Activated T-helper 17 cell treated with anti-CD3 and anti-CD28 coated beads, Interleukin-2, amount 50 U/mL, for 72 hours (primary cell): ENCODE measurements at places on chromosomes 2 and 18.

DNA sequence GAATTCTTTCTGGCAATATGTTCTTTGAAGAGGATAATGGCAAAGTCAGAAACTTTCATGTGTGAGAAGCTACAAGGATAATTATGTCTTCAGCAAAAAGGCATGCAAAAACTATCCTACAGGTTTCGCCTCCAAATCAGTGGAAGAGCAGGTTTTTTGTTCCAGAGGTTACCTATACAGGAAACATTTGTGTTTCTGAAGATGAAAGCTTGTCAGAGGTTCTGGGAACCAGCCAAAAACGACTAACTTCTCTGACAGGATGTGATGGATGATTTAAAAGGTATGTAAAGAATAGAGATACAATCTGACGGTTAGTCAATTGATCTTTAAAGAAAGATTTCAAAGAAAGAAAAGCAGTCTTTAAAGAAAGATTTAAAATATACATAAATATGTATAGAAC lies 37.6 kb downstream of the RND3 start:
- ATAC-seq: no peak

DNA sequence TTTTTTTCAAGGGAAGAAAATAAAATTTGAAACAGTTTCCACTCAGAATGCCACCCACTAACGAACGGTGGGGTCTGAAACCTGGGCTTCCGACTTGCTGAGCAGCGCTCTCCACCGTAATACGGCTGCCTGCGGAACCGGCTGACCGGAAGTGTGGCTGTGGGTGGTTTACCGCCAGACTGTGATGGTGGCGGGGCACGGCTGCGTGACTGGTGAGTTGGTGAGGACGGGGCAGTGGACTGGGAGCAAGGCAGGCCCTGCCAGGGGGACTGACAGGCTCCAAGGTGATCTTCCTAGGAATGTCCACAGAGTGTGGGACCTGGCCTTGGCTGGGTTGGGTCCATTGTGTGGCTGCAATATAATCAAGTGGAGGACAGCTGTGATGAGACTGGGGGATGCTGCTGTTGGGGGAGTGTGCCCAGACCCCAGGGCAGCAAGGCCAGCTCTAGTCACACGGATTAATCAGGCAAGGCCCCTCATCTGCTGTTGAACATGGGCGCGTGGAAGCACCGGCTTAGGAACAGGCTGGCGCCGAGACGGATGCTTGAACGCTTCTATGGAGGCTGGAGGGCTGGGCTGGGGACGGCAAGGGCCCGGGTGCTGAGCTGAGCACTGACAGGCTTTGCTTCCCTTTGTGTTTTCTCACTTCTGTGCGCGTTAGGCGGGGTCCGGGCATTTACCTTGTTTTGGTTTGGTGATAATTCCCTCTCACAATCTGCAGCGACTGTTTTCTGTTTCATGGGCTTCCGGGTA lies 357.7 kb upstream of the SPRED2 start:
- no peak for ATAC-seq

GRCh38 chr2:122706757-122707223 lies 951.3 kb downstream of the TSN start:
- no peak for ATAC-seq

DNA sequence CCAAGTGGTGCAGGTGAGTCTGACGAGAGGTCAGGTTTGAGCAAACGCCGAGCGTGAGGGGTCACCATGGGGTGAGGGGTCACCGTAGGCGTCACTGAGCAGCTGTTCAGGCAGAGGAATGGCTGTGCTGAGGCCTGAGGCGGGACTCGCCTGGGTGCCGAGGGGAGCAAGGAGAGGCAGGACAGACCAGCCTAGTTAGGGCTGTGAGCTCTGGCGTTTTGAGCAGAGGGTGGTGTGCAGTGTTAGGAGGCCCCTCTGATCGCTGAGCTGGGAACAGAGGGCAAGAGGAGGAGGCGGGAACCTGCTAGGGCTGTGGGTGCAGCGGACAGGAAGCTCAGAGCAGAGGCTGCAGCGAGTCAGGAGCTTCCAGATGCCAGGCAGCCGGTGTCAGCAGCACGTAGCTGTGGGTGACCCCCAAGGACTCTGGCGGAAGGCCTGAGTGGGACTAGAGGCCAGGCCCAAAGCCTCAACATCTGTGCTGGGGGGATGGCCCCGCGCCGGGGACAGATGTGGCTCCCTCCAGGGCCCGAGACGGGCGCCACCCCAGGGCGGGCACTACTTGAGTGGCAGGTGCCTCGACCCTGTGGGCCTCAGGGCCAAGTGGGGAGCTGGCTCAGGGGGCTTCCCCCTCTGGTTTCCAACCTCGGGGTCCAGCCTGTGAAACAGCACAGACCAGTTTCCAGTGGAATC lies 55.7 kb downstream of the KCNG2 start:
- ATAC-seq: no peak

DNA sequence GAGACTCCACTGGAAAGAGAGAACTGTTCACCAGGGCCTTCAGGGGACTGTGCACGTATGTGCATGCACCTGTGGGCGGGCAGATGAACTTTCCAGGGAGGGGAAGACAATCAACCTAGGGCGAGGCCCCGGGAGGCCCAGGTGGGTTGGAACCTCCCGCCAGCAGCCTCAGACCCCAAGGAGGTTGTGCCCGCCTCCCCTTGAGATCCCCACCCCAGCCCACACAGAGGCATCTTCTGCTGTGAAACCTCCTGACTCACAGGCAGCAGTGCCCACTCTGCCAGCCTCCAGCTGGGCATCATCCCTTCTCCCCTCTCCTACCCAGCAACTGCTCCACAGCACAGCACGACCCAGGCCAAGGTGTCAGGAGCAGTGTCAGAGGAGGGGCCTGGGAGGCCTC lies 54.4 kb downstream of the FAM178B start:
- ATAC-seq: no peak

DNA sequence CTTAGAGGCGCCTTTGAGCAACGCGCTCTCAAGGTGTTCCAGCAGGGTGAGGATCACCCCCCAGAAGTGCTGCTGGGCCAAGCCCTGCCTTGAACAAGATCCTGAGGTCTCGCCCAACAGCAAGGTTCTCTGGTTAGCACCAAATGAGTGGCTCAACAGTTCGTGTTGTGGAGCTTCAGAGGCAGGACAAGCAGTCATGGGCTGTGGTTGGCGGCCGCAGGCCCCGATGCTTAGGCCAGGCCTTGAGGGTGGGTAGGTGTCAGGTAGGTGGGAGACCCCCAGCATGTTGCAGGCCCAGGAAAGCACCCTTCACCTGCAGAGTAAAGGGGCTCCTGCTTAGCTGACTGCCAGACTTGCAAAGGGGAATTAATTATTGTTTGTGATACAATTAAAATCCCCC lies 70.2 kb upstream of the FOSL2 start:
- no peak for ATAC-seq

DNA sequence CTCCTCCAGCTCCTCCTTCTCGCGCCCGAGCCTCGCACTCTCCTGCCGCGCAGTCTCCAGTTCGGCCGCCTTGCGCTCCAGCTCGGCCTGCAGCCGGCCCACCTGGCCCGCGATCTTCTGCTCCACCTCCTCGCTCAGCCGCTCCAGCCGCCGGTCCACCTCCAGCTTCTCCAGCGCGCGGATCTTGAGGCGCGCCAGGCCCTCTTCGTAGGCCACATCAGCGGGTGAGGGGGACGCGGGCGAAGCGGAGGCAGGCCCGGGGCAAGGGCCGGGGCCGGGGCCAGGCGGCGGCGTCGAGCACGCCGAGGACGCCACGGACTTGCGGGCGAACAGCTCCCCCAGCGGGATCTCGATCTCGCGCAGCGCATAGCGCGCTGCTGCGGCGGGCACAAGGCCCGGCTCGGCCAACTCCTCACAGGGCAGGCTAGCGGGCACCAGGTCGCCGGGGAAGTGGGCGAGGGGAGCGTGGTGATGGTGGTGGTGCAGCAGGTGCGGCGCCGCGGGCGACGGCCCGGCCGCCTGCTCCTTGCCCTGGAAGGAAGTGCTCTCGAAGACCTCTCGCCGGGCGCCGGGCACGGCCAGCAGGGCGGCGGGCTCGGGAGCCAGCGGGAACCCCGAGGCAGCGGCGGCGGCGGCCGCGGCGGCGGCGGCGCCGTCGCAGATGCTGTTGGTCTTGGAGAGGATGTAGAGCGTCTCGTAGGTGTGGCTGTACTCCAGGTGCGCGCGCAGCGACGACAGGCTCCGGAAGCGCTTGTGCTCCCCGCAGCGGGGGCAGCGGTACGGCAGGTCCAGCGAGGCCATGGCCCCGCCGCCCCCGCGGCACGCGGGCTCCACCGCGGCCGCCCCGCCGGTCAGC lies 15.2 kb downstream of the FBXO41 start:
- ATAC-seq: peak; percentile 95

DNA sequence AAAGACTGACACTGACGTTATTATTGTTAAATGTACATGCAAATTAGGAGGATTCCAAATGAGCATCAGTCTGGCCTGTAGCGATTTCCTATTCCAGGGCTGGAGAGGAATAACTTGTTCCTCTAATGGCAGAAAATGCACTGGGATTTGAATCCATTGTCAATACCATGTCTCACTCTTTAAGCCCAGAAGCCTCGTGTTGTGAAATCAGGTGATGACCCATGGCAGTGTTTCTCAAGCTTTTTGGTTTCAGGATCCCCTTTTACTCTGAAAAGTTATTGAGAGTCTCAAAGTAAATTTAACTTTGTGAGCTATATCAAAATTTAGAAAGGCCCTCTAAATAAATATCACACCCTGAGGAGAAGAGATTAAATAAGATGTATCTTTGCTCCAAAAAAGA lies 279.2 kb downstream of the GALR1 start:
- ATAC-seq: no peak

DNA sequence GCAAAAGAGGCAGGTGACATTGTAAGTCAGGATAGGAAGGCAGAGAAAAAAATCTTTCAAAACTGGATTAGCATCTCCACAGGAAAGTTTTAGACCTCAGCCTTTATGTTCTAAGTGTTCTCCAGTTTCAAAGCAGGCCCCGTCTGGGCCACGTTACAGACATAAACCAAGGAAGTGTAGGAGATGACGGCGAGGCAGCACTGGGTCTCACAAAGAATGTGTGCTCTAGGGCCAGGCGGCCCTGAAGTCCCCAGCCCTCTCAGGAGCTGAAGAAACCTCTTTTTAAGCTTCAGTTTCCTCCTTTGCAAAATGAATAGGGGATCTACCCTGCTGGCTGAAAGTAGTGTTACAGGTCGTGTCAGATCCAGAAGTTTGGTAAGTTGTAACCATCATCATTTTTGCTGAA lies 81.7 kb downstream of the SPRED2 start:
- no peak for ATAC-seq

- ATAC-seq: peak; percentile 90
These were observed 106.3 kb downstream of the GYPC start for GRCh38 chr2:126761981-126762878.

GRCh38 chr18:6079406-6079805 lies 184.1 kb upstream of the TMEM200C start:
- ATAC-seq: no peak

GRCh38 chr18:23875966-23876895 lies 138.3 kb upstream of the TTC39C start:
- ATAC-seq: no peak

- no peak for ATAC-seq
These were observed 149.6 kb downstream of the TMEM18 start for GRCh38 chr2:527581-527980.

GRCh38 chr2:221102896-221103688 lies 469.0 kb downstream of the EPHA4 start:
- ATAC-seq: peak; percentile 35

GRCh38 chr18:35061804-35062203 lies 20.6 kb downstream of the MAPRE2 start:
- no peak for ATAC-seq

GRCh38 chr2:84991404-84992160 lies 20.6 kb downstream of the KCMF1 start:
- ATAC-seq: peak; percentile 71

DNA sequence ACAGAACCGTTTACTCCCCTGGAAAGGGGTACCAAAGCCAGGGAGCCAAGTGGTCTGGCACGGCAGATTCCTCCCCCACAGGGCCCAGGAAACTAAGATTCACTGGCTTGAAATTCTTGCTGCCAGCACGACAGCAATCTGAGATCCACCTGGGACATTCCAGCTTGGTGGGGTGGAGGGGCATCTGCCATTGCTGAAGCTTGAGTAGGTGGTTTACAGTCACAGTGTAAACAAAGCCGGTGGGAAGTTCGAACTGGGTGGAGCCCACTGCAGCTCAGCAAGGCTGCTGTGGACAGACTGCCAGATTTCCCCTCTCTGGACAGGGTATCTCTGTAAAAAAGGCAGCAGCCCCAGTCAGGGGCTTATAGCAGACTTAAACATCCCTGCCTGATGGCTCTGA lies 901.7 kb upstream of the LRRTM1 start:
- ATAC-seq: no peak

DNA sequence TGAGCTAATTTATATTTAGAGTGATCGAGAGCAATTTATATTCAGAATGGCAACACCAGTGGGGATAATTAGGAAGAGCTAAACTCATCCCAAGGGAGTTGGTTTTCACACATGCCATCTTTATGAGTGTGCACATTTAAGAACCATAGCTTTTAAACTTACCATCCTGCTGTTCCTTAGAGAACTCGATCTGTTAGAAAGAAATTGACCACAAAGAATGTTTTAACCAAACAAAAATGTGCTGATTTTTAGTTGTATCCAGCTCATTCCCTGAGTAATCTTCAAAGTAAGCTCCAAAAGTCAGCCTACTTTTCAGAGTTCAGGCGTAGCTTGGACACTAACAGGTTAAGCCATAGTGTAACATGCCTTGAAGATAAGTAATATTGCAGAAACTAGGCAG lies 12.6 kb downstream of the MYL1 start:
- no peak for ATAC-seq
